Activated T-helper 9 cell treated with anti-CD3 and anti-CD28 coated beads, Interleukin-2, amount 50 U/mL, for 16 hours (primary cell): ENCODE measurements at places on chromosomes 2 and 18.

DNA sequence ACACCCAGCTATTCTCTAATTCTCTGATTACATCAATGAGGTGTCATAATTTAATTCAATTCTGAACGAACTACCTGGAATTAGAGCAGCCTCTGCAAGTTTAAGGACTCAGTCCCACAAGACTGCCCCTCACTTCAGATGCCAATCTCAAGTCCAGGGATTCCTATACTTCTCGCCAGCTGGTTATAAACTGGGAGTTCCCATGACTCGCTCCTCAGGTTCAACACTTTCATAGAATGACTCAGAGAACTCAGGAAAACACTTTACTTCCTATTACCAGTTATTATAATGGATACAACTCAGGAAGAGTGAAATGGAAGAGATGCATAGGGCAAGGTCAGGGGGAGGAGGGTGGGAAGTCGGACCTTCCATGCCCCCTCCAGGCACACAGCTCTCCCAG lies 112.3 kb upstream of the ATP5MC3 start:
- no peak for DNase-seq

DNA sequence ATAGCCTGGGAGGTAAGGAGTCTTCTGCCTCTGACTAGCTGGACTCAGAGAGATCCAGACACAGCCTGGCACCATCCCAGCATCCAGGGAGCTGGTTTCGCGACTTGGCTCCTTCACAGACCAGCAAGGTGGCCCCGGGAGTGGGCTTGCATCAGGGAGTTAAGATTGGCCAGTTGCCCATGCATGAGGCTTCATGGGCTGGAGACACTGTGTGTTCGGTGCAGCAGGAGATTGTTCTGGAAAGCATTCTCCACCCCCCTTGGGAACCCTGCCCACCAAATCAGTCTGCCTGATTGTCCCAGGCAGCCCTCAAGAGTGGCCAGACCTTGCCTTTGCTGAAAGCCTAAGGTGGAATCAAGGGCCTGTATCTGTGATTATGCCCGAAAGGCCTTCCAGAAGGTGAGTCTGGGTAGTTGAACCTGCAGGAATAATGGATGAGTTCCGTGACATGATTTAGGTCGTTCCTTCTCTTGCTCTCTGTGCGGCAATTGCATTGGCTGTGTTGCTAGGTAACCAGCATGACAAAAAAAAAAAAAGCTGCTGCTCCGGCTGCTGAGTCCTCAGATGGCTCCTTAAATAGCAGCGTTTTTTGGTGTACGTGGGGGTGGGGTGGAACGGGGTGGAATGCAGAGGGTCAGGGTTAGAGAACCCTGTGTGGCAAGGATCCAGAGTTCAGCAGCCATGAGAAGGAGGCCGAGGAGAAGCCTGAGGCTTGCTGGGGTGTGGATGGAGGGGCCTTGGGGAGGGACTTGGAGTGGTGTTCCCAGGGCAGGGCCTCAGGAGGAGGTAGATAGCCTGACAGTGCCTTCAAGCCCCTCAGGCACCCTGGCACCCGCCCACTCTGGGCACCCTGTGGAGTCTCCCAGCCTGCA lies 93.0 kb upstream of the MCFD2 start:
- no peak for DNase-seq

GRCh38 chr2:42733852-42734251 lies 30.1 kb downstream of the OXER1 start:
- no peak for DNase-seq

GRCh38 chr18:71327850-71328249 lies 1039.0 kb downstream of the SOCS6 start:
- DNase-seq = no peak
